ENCODE measurements at places on chromosomes 13 and 19.

GRCh38 chr19:3118232-3119070, 17.4 kb upstream of the GNA15 start:
- DNase-seq = peak; percentile 19

DNA sequence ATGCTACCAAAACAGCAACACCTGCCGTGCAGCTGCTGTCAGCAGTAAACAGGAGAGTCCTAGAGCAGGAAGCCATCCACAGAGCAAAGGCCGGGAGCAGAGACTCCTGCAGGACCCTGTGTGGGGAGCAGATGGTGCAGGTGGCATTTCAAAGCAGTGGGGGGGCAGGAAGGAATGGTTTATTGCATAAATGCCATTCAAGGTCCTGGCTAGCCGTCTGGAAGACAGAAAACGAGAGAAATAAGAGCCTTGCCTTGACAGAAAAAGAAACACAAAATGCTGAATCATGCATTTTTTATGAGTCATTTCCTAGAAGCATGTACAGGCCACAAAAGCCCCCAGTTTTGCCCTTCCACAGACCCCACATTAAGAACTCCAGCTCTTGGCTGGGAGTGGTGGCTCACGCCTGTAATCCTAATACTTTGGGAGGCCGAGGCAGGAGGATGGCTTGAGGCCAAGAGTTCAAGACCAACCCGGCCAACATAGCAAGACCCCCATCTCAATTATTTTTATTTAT, 5.4 kb downstream of the RSPH6A start:
- DNase-seq = peak; percentile 81

DNA sequence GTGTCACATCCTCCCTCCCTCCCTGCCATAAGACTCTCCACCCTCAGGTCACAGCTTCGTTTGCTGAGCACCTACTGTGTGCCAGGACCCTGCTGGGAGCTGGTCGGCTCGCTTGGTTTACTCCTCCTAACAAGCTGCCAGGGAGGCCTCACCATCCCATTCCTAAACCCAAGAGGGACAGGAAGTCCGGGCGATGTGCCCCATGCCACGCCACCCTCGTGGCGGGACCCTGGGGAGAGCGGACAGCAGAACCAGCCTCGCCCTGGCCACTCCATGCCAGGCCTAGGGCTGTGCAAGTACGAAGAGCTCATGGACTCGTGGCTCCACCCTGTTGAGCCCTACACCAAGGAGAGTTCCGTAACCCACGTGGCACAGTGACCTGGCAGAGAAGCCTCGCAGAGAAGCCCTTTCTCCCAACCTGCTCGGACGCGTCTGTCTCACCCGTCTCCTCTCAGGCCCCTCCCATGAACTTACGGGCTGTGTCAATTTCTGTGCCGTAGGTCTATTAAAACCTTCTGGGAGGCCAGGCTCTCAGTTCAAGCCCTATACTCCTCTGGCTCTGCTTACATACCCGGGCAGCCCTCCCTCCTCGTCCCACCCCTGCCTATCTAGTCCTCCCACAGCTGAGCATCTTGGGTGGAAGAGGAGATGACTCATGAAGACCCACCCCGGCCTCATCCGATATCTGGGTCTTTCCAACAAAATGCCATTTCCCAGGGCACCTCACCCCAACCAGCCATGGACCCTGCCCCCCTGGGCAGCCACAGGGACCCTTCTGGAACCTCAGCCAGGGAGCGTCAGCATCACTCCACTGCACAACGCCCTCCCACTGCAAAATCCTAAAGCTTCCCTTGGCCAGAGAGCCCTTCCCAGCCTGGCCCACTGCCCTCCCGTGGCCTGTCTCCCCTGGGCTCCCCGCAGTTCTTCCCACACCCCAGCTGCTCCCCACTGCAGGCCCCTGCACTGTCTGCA, 2.6 kb downstream of the UBXN6 start:
- no peak for DNase-seq

- DNase-seq = no peak
These were observed 107.2 kb upstream of the HTR2A start for GRCh38 chr13:47004027-47004426.

- no peak for DNase-seq
These were observed 69.0 kb upstream of the NPAS1 start for GRCh38 chr19:46950526-46951170.

DNA sequence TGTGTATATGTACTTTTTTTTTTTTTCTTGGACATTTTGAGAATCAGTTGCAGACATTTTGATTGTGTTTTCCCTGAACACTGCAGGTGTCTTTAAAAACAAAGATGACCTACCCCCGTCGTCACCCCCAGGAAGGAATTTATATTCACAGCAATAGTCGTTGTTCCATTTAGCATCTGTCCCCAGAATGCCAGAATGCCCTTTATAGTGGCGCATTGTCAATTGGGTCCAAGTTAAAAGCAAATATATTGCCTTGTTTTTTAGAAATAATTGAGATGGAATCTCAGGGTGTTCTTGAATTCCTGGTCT, 1.8 kb upstream of the RNF225 start:
- no peak for DNase-seq

- no peak for DNase-seq
These were observed 3.7 kb upstream of the AKAP8L start for GRCh38 chr19:15422296-15423075.

- DNase-seq = no peak
These were observed 116.7 kb downstream of the COL4A2 start for GRCh38 chr13:110423689-110424302.

DNA sequence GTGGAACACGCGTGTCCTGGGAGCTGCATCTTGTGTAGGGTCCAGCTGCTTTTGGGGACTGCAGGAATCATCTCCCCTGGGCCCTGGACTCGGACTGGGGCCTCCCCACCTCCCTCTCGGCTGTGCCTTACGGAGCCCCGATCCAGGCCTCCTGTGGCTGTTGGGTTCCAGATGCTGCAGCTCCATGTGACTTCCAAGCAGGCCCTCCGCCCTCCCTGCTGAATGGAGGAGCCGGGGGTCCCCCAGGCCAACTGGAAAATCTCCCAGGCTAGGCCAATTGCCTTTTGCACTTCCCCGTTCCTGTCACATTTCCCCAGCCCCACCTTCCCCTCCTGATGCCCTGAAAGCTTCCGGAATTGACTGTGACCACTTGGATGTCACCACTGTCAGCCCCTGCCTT, 6.2 kb upstream of the PGLS start:
- no peak for DNase-seq
